Epithelial cell of proximal tubule (primary cell): ENCODE measurements at places on chromosomes 2 and 18.
A peak's percentile ranks its signal among the peaks of the same experiment; 100 is the strongest.

GRCh38 chr2:200877443-200877842 lies 11.4 kb downstream of the PPIL3 start:
- no peak for DNase-seq

DNA sequence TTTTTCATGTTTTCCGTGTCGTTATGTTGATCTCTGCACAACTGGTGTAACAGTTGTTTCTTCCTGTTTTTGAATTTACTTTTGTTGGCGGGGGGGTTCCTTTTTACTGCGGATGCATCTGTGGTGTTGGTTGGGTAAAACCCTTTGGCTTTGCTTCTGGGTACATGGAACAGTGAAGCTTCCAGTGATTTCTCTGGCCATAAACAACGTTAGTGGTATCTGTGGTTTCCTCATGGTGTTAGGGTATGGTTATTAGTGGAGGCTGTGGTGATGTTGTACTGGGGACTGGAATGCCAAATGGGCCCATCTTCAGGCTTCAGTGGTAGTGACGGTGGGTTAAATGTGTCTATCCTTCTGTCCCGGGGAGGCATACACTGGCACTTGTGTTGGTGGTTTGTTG lies 285.4 kb upstream of the ZNF804A start:
- DNase-seq = no peak

- DNase-seq = no peak
Observed at GRCh38 chr2:102366406-102367112, 11.0 kb downstream of the IL18R1 start.

DNA sequence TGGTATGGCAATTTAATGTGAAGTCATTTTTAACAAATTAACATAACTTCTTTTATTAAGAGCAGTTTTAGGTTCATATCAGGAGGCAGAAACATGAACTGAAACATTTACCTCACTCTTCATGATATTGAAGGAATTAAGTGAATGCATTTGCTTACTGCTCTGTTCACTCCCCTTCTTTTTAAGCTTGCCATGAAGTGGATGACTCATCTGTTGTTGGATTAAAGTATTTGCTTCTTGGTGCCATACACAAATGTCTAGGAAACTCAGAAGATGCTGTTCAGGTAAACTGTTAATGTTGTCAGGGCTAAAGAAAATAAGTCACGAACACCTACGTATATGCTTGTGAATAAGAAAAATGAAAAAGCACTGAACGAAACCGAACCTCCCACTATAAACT lies 10.2 kb upstream of the CABYR start:
- DNase-seq = no peak

DNA sequence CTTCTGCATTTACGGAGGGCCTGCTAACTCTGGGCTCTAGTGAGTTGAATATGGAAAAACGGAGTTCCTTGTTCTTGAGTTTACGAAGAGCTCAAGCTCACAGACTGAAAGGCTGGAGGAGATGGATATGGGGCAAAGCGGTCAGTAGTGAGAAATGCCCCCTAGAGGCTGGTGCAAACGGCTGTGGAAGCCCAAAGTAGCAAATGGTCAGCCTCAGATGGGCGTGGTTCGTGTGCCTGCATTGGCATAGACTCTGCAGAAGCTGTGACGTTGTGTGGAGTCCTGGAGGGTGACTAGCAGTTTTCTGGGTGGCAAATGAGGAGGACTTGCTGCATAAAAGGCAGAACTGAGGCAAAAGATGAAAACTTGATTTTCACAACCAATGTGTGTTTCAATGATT lies 93.6 kb upstream of the TWIST2 start:
- DNase-seq = no peak

DNA sequence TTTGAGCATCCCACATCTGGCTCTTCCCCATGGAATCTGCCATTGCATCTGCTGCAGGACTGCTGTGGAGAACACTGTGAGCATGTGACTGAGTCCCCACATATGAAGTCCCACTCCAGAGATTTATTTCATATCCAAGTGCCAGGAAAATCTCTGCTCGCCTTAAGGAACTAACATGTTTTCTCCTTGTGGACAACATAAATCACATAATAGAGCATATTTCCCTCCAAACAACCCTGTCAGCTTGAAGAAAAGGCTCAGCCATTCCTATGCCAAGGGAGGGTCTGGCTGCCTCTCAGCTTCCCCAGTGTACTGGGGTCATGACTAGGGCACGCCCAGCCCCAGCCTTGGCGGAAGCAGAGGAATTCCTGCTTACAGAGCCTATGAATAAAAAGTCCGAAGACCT lies 193.7 kb downstream of the DNER start:
- DNase-seq = no peak

DNA sequence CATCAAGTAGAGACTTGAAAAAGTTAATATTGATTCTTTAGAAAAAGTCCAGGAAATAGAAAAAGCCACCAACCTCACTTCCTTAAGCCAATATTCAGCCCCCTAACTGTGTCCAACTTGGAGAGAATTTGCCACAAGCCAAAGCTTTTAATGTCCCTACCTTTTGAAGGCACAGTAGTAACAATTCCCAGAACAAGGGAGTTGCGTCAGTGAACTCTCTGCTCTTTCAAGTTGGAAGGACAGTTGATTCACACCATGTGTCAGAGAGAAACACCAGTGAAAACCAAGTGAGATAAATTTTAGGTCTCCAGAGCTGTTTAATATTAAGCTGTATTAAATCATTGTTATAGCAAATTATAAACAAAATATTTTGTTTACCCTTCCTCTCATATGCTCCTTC lies 66.1 kb downstream of the EXOC6B start:
- no peak for DNase-seq

GRCh38 chr18:25225151-25225550 lies 126.8 kb downstream of the ZNF521 start:
- DNase-seq = no peak

DNA sequence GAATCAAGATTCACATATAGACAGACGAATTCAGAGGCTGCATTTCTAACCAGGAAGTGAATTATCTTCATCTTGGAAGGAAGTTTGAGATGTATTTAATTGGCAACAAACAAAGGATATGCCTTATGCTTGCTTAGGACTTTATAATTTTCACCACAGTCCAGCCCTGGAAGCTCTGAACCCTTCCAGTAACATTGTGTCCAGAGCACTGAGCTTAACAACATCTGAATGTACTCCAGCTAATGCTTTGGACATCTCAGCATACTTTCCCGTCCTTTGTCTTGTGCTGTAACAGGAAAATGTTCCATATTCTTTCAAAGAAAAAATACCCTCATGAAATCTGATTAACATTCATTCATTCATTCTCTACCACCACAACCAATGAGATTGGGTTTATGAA lies 136.3 kb upstream of the SPATS2L start:
- no peak for DNase-seq

DNA sequence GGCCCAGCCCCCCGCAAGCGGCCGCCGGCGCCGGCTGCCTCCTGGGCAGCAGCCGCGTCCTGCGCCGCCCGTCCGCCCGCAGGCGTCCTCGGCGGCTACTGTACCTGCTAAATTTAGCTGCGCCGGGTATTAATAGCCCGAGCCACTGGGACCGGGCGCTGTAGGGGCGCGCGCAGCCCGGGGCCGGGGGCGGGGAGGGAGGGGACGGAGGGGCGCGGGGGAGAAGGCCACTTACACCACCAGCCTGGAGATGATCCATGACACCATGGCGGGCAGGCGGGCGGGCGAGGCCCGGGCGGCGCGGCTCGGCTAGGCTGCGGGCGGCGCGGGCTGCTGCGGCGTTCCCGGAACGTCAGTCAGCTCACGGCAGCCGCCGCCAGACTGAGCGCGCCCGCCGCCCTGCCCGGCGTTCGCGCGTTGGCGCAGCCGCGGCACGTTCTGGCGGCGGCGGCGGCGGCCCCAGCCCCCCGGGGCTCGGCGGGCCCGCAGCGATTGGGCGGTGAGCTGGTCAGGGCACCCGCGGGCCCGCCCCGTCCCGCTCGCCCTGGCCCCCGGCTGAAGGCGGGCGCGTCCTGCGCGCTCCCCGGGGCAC lies at the start of gene REEP1:
Gene REEP1 (minus strand): TSS at position 383 of the 592 bp plus-strand sequence. CDS start 116 bp downstream, at position 267.
- DNase-seq = no peak

GRCh38 chr2:63882395-63883105 lies 40.9 kb downstream of the UGP2 start:
- DNase-seq = no peak

DNA sequence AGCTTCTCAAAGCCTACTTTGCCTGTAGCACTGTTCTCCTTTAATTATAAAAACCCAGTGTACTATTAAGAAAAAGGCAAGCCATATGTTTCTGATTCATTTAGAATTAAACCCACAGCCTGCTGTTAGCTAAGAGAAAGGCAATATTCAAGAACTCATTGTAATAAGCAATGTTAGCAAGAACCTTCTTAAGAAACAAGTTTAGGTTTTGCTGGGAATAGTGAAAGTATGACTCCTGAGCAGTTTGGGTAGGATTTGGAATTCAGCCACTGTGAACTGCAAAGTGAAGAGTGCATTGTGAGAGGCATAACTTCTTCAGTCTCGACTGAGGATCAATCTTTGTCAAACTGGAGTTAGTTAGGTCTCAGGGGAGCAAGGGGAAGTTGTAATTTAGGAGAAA lies 206.5 kb upstream of the NT5C1B start:
- DNase-seq = no peak

GRCh38 chr2:109208951-109209335 lies 79.9 kb downstream of the SH3RF3 start:
- no peak for DNase-seq

DNA sequence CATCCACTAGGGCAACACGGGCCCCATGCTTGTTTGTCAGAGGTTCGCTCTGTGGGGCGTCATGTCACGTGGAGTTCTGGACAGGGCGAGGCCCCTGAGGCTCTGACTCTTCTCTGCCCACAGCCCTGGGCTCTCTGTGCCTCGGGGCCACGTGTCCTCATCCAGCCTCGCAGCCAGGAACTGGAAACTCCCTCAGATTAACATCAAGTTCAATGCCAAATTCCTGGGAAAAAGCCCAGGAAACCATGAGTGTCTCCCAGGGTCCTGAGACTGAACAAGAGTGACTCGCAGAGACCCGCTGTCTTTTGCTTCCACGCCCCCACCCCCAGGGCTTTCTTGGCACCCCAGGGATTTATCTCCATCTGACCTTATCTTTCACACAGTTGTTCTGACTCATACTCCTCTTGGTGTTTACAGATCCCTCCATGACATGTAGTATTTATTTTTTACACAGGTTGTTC lies 174.0 kb upstream of the PIEZO2 start:
- peak; percentile 22 for DNase-seq

DNA sequence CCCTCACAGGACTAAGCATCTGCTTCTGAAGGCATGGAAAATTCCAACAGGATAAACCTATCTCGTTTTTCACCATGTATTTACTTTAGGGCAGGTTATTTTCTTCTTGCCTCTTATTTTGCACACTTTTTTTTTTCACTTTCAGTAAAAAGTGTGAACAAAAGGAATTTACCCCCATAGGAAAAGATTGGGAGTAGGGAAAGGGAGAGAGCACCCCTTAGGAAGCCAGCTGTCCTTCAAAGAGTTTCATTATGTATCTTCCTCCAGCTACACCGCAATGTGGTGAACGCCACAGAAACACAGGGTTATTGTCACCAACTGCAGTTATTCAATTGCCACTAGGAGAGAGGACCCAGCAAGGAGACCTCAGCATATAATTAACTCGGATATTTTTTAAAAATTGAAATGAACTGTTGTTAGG lies 286.2 kb upstream of the VRK2 start:
- DNase-seq = no peak

GRCh38 chr2:169771612-169772011 lies 27.1 kb upstream of the SSB start:
- DNase-seq = peak; percentile 56

- DNase-seq = no peak
Observed at GRCh38 chr18:79692886-79693285, 13.3 kb downstream of the CTDP1 start.

GRCh38 chr2:101985101-101985792 lies 6.5 kb upstream of the IL1R2 start:
- no peak for DNase-seq

- peak; percentile 19 for DNase-seq
Observed at GRCh38 chr2:85111819-85112281, 21.3 kb upstream of the TCF7L1 start.

DNA sequence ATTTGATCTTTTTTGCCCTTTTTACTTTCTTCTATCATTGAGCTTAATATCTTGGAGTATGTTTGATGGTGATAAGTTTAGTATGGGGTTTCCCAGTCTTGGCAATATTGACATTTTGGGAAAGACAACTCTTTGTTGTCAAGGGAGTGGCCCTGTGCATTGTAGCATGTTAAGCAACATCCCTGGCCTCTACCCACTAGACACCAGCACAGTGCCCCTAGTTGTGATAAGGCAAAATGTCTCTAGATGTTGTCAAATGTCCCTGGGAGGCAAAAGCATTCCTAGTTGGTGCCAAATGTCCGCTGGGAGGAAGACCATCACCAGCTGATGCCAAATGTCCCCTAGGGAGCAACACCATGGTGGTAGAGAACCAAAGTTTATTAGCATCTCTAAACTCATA lies 28.2 kb downstream of the GULP1 start:
- DNase-seq = no peak

DNA sequence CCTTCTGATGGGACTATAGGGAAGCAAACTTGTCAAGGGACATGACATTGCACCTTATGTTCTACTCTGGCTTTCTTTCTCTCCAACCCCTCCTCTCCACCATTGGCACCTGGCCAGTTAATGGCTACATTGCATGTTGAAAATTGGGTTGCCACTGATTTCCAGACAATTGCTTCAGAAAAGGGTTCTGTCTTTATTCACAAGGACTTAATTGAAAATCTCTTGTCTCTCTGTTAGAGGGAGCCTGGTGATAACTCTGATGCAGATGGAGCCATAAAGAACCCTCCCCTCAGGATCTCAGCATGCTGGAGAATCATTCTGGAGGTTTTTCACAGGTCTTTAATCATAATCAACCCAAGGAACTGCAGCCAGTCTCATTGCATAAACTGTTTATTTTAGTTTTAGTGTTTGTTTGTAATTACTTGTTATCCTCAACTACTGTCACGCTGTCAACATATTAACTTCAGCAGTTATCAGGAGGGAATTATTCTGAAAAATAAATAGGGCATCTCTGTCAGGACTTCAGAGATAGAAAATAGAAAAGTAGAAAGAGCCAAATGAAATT lies 316.8 kb downstream of the RIT2 start:
- DNase-seq = no peak

- no peak for DNase-seq
Observed at GRCh38 chr2:178220814-178221213, 26.5 kb downstream of the OSBPL6 start.

- DNase-seq = no peak
Observed at GRCh38 chr18:24649571-24649970, 189.1 kb downstream of the HRH4 start.

- DNase-seq = no peak
Observed at GRCh38 chr2:65940856-65941255, 494.1 kb upstream of the MEIS1 start.

- DNase-seq = no peak
Observed at GRCh38 chr2:231222318-231223000, 24.0 kb downstream of the ARMC9 start.

- no peak for DNase-seq
Observed at GRCh38 chr2:225434014-225434413, 34.5 kb downstream of the NYAP2 start.
